ENCODE measurements at places on chromosomes 2 and 18. TPM values are rescaled to one million over a fixed set of nuclear protein-coding genes. Genes with fewer than 3 reads are reported as not detected.

The CHRNG gene
- total RNA-seq, result 36.6 TPM

The ARHGAP15 gene
- total RNA-seq, result 0.25 TPM

The OXER1 gene
- 1.8 TPM for total RNA-seq

The NPPC gene
- total RNA-seq, result 8.5 TPM

The CNGA3 gene
- total RNA-seq, result not detected

The LRP2 gene
- not detected for total RNA-seq

The TBR1 gene
- 0.13 TPM for total RNA-seq

The ACMSD gene
- total RNA-seq, result not detected

The PDE1A gene
- 1.6 TPM for total RNA-seq

The ASAP2 gene
- 27.8 TPM for total RNA-seq

The RAPGEF4 gene
- total RNA-seq, result 5.1 TPM

The ITPRIPL1 gene
- 27.1 TPM for total RNA-seq

The GALR1 gene
- total RNA-seq, result not detected

The MROH2A gene
- total RNA-seq, result not detected

The MAL gene
- total RNA-seq, result not detected

The SULT6B1 gene
- not detected for total RNA-seq

The RSAD2 gene
- not detected for total RNA-seq

The VSNL1 gene
- not detected for total RNA-seq

The NMUR1 gene
- not detected for total RNA-seq

The LRATD1 gene
- not detected for total RNA-seq

The EFEMP1 gene
- 0.06 TPM for total RNA-seq

The SCRN3 gene
- 14.4 TPM for total RNA-seq

The ZBTB7C gene
- total RNA-seq, result not detected

The CYP27A1 gene
- total RNA-seq, result 3.6 TPM

The FAP gene
- total RNA-seq, result 3.6 TPM
